HFF-Myc (cell line): ENCODE measurements at places on chromosomes 6 and 20.
A peak's percentile ranks its signal among the peaks of the same experiment; 100 is the strongest.

DNA sequence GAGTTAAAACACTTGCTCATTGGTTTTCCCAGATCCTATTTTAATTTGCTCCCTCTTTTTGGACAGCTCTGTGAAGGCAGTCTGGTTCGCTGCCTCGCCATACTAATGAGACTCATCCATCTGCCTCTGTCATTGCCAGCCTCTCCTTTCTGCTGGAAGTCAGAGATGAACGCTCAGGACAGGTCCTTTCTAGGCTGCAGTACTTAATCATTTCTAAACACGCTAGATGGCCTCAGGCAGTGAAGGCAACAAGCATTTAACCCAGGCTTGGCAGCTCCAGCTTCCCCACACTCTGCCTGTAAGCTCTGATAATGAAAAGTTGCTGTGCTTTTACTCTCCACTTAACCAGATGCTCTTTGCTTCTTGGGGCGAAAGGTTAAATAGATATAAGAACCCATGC, 286.7 kb upstream of the POU3F2 start:
- DNase-seq, result no peak

GRCh38 chr6:130674604-130675003, 152.6 kb upstream of the SMLR1 start:
- DNase-seq, result no peak

- DNase-seq, result no peak
These were observed 482.8 kb upstream of the SULF2 start for GRCh38 chr20:48267860-48268633.

DNA sequence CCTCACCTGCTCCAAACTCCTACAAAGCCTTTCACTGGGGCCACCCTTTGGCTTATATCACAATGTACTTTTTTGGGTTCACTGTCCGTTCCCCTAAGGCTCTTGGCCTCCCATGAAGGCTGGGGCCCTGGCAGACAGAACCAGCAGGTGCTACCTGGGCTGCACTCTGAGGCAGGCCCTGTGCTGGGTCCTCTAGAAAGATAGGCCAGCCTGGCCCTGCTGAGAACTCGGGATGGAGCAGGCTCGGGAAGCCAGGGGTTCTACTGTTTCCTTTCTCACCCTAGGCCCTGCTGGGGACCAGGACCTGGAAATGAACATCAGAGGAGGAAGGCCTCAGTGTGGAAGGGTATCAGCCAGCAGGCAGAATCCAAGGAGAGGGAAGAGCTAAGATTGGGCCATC, 79.5 kb downstream of the MRPL14 start:
- DNase-seq, result no peak

- no peak for DNase-seq
These were observed 161.5 kb upstream of the CDH4 start for GRCh38 chr20:61090541-61090940.

DNA sequence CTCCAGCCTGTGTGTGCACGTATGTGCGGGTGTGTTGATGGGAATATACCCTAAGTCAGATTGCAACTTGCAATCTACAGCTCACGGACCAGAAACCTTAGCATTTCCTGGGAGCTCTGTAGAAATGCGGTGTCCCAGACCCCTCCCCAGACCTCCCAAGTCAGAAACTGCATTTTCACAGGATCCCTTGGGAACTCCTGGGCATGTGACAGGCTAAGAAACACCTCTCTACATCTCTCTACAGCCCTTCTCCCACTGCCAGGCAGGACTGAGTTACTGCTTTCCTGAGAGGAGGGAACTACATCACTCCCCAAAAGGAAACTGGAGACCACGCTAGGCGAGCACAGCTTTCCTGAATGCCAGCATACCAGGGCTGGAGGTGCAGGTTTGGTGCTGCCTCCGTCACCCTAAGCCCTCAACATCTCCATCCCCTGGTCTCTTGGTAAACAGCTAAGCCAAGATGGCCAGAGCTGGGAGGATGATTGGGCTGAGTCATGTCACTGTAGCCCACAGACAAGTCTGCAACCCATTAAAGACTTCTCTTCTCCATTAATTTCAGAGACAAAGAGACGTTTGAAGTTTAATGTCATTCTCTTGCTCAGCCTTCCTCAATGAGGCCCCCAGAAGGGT, 194.4 kb downstream of the BMP7 start:
- no peak for DNase-seq

DNA sequence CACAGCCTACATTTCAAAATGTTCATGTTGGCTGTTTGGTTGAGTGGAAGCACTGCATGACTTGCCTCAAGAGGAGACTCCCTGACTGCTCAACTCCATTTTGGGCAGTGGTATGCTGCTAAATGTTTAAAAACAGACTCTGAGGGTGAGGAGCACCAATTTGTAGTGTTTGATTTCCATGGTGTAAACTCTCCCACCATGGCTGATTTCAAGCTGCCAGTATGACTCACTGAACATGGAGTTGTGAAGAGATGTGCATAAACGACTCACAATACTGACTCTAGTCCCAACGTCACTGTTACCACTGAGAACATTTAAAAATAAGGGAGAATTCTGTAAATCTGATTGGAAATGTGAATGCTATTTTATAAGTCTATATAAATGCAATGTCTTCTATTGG, 70.4 kb downstream of the BACH2 start:
- DNase-seq, result no peak

DNA sequence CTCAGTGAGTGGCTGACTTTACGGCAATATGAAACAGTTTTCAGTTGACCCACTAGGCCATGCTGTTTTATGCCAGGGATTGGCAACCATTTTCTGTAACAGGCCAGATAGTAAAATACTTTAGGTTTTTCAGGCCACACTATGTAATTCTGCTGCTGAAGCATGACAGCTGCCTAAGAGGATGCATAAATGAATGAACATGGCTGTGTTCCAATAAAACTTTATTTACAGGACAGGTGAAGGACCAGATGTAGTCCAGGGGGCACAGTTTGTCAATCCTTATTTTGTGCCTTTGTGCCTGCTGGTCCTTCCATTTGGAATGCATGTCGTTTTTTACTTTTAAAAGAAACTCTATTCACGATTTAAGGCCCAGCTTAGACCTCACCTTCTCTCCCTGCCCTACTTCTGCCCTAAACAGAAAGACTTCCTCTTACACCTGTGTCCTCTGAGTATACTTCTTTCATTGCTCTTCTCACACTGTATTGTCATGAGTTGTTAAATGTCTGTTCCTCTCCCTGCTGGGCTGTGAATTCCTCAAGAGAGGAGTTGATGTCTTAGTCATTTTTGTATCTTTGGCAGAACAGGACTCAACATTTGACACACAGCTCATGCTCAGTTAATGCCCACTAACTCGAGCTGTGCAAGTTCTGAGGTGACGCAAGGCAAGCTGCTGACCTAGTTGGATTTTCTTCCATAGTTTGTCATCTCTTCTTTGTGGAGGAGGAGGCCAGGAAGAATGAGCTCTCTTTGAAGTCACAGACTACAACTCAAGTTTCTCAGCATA, 90.1 kb upstream of the MAP7 start:
- DNase-seq, result no peak

DNA sequence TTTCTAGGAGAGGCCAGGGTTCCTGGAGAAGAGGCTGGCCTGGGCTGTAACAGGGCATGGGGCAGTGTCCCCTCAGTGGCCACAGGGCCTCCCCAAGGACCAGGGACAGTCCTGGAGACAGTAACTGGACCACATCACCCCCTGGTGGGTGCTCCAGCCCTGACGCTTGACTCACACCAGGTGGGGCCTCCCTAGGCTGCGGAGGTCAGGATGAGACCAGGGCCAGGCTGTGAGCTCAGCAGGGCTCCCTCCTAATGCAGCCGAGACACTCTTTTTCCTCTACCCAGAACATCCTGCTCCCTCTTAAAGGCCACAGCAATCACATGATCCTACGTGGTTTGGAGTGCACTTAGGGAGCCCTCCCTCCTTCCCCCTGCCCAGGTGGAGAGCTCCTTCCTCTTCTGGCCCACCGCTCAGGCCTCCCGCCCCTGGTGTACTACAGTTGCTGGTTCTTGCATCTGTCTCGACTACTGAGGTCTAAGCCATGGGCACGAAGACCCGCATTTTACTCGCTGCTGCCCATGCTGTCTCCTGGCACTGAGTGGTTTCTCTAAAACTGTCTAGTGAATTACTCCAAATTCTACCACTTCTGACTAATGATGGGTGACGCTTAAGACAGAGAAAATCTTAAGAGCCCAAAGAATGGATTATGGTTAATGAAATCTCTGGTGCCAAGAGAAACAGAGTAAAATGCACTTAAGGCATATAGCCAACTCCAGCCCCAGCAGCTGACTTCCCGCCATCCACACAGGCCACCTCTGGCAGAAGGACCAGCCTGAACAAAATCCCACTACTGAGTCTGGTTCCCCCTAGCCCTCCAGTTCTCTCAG, 166.1 kb upstream of the CST7 start:
- no peak for DNase-seq

- no peak for DNase-seq
These were observed 3.4 kb downstream of the HMGN3 start for GRCh38 chr6:79231101-79231500.

DNA sequence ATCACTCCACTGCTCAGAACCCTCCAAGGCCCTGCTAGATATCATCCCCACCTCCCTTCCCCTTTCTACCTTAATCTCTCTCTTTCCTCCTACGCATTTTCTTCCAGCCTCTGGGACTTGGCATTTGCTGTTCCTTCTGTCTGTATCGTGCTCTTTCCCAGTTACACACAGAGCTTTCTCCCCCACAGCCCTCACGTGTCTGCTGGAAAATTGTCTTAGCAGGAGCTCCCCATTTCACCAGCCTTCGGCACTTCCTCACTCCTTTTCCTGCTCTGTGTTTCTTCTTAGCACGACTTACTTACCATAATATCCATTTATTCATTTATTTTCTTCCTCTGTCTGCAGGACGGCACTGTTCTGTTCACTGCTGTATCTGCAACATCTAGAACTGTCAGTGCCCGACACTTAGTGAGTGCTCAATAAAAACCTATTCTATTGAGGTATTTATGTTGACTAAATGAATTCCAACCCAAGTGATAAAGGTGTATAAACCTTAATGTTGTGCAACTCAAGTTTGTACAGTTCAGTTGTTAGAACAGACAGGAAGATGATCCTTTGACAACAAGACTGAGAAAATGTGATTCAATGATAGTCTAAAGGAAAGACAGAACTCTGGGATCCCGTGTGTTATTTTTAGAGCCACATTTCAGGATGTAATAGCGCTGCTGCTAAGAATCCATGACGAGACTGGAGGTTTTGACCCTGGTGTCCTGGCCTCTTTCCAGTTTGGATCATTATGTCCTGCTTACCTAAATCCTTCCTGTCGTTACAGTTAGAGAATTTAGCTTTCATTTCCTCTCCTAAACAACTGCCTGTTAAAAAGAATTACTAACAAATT, 170.1 kb upstream of the LAMP5 start:
- peak; percentile 30 for DNase-seq

DNA sequence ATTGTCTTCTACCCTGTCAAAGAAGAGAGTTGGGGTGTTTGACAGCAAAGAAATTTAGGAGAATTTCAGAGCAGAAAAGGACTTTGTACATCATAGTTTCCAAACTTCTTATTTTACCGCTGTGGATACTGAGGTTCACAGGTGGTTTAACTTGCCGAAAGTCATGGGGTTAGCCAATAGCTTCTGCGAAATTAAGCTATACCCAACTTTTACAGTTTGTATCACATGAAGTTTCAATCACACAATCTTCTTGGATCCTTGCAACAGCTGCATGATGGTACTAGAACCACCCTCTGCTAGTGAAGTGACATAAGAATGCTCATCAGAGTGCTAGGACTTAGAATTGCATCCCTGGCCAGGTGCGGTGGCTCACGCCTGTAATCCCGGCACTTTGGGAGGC, 345.5 kb downstream of the CD83 start:
- no peak for DNase-seq

- DNase-seq, result no peak
These were observed 564.3 kb upstream of the MARCKS start for GRCh38 chr6:113292646-113293422.

DNA sequence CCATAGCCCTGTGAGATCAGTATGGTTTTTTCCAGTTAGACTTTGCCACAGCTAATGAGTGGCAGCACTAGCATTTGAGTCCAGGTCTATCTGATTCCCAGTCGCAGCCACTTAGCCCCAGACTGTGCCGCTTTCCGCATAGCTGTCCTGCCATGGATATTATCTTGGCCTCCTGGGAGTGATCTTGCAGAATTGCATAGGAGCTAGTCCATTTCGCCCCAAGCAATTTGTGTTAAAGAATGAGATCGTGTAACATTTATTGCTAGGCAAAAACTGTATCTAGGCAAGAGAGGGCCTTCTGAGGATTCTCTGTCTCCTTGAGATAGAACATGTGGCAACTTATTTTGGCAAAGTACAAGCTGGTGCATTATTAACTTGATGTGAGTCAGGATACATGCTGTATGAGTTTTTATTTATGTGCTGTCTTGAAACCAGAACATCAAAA, 74.2 kb downstream of the EZR start:
- DNase-seq, result no peak

DNA sequence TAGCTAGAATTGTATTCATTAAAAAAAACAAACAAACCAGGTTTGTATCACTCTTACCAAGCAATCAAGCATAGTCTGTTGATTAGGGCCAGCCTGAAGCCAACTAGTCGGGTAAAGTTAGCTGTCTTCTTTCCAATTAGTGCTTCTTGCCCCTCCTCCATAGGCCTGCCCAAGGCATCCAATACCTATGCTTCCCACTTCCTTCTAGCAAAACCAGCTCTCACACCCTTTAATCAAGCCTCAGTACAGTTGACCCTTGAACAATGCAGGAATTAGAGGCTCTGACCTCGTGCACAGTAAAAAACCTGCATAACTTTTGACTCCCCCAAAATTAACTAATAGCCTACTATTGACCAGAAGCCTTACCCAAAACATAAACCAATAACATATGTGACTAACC, 119.1 kb upstream of the DTNBP1 start:
- no peak for DNase-seq

GRCh38 chr6:11769811-11770545, 8.6 kb downstream of the ADTRP start:
- DNase-seq, result no peak

DNA sequence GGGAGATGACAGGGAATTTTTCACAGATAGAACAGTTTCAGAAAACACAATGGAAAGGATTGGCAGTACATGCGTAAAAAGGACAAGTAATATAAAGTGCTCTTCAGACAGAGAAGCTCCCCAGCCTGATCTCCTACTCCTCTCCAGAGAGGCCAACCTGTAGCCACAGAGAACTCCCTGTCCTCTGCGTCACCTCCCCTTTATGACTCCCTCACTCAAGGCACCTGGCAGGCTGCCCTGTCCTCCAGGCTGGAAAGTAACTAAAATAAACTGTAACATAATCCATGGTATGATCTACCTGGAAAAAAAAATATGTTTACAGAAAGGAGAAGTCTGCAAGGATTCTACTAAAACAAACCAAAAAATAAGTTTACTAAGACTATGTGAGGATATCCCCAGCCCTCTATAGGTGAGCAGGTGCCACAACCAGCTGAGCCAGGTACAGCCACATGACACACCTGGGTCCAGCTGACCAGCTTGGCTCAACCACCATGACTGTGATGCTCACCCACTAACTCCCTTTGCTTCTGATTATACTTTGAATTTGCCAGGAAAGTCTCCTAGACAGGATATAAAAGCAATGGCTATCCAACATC, 29.2 kb downstream of the MBOAT1 start:
- DNase-seq, result no peak

- no peak for DNase-seq
These were observed 99.2 kb downstream of the LCA5 start for GRCh38 chr6:79438030-79438429.

GRCh38 chr6:41470331-41471063, 75.7 kb upstream of the FOXP4 start:
- no peak for DNase-seq

GRCh38 chr6:109242925-109243324, 139.3 kb downstream of the CD164 start:
- DNase-seq, result no peak

GRCh38 chr6:16355699-16356446, 117.5 kb downstream of the GMPR start:
- no peak for DNase-seq

- peak; percentile 65 for DNase-seq
These were observed 21.1 kb downstream of the SESN1 start for GRCh38 chr6:109073344-109074132.
